Activated T-cell treated with anti-CD3 and anti-CD28 coated beads, Interleukin-2, amount 50 U/mL, for 72 hours (primary cell): ENCODE measurements at places on chromosomes 4 and X. TPM values are rescaled to one million over a fixed set of nuclear protein-coding genes. Genes with fewer than 3 reads are reported as not detected.
A peak's percentile ranks its signal among the peaks of the same experiment; 100 is the strongest.

The SH3RF1 gene
- total RNA-seq = 0.63 TPM

The FOXR2 gene
- total RNA-seq = not detected

The PDZD4 gene
- total RNA-seq = 0.82 TPM

DNA sequence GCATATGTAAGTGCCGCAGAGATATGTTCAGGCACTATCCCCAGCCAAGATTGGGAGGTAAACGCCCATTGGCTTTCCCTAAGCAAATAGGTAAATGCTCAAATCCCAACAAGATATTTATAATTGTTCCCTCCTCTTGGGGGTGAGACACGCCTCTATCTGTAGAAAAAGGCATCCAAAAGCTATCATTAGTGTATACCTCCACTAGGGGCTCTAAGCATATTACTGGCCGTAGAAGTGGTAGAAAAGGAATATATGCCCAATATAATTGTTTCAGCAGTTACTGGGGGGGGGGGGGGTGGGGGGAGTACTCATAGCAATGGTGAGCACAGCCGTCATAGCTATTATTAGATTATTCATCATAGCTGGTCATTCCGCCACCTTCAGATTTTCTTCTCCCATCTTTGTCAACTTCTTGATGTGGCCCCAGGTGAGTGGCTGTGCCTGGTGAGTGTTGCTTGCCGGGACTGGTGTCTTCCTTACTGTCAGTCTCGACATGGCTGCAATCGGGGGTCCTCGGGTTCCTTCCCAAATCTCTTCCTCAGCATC is 53.3 kb upstream of the WDR1 start:
- DNase-seq = no peak

- DNase-seq = no peak
Measured at GRCh38 chrX:116417968-116418367, 18.4 kb upstream of the SLC6A14 start.

DNA sequence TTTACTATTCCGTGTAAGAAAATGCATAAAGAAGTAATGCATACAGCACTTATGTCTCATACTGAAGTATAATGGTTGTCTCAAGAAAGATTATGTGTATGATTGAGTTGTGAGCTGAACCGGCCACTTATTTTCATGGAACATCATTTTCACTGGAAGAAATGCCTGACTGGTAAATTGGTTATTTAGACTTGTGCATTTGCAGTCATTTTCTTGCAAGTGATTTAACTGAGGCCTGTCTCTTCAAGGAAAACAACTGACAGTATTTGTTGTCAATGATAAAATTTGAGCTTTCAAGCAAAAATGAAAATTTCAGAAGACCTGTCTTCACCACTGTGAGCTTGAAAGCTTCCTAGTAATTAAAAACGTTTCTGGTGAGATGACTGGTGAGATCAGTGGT is 62.7 kb upstream of the RPS6KA3 start:
- DNase-seq = no peak

DNA sequence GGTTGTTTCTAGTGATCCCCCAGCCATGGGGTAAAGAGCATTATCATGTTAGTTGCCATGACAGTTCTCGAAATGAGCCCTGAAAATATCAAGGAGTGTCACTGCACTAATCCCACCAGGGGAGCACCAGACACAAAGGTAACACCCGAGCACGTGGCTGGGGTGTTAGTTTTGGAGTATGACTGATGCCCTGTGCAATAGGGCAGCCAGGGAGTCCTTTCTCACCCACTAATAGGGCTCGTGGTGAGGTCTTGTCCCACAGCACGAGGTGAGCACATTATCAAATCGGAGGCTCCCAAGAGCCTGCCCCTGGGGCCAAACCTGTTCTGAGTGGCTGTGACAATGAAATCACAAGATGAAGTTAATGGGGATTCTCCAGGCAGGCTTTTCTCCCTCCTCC is 9.6 kb downstream of the MAMLD1 start:
- no peak for DNase-seq

DNA sequence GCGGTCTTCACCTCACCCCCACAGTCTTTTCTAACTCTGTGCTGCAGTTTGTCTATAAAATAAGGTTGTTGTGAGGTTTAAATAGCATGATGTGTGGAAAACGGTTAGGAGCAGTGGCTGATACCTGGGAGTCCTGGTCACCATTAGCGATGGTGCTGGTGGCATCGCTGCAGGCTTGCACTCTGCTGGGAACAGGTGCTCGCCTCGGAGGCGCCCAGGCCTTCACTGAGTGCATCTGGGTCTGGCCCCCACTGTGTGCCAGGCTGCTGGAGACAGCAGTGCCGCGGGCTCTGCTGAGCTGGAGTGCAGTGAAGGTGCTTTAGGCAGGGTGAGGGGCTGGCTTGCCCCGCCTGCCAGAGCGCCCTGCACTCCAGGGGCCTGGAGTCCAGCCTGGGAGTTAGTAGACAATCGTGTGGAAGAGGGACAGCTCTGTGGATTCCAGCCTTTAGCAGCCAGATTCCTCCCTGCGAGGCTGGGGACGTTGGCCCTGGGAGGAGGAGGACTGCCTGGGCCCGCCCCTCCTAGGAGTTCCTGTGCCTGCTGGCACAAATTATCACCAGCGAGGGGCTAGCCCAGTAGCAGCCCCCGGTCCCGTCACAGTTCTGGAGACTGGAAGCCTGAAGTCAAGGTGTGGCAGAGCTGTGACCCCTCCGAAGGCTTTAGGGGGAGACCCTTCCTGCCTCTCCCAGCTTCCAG is 7.3 kb downstream of the RGS12 start:
- DNase-seq = no peak

- DNase-seq = peak; percentile 52
Measured at GRCh38 chrX:49754233-49754857, 58.6 kb upstream of the PAGE1 start.

GRCh38 chr4:35315419-35315818 is 928.9 kb downstream of the ARAP2 start:
- no peak for DNase-seq
